ENCODE measurements at places on chromosomes 2 and 18.

GRCh38 chr18:23306822-23307221 is 146.3 kb upstream of the RIOK3 start:
- DNase-seq, result no peak

DNA sequence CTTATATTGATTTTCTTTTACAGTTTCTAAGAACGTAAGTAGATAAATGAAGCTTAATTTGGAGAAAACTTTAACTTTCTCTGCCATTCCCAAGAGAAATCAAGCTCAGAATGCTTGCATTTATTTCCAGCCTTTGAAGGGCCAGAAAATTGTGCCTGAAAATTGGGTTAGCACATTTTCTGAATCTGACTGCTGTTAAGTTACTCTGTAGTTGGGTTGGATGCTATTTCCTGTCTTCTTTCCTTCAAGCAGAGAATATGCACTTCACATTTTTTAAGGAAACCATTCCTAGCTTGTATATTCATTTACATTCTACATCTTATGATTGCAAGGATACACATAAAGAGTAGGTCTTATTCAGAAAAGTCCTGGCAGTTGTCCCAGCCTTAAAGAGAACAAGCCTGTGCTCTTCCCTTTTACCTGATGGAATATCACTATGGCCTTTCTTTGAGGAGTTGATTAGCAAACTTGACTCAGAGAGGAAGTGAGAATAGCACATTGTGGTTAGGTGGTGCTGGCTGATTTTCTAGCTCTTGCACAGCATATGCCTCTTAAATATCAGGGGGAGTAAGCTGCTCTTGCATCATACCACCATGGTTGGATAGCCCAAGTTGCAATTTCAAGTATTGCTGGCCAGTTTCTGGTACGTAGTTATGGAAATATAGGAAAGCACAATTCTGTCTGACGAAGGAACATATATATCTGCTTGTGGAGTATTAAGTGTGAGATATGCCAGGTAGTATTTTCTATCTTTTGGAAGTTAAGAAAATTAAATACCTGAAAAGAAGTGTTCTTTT is 133.7 kb downstream of the COMMD1 start:
- peak; percentile 92 for DNase-seq

DNA sequence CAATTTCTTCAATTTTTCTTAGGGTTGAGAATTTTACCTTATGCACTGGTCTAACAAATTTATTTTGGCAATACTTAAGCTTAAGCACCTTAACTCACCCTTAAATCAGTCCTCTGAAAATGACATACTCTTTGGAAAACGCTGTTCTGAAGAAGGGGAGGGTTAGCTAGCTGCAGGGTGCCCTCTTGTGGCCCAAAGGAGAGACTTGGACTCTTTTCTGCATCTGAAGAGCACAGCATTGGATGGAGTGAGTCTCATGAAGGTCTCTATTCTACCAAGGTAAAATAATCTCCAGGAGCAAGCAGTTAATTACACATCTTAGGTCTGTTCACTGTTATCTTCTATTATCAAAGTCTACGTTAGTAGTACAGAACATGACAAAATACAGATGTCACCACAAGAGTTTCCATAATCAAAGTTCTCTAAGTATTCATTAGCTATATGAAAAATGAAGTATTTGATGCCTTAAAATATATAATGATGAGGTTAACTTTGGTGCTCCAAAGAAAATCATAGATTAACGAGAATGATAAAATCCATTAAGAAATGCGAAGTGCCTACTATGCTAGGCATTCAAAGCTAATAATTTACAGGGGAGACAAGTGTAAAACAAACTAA is 24.4 kb downstream of the PUM2 start:
- peak; percentile 60 for DNase-seq

DNA sequence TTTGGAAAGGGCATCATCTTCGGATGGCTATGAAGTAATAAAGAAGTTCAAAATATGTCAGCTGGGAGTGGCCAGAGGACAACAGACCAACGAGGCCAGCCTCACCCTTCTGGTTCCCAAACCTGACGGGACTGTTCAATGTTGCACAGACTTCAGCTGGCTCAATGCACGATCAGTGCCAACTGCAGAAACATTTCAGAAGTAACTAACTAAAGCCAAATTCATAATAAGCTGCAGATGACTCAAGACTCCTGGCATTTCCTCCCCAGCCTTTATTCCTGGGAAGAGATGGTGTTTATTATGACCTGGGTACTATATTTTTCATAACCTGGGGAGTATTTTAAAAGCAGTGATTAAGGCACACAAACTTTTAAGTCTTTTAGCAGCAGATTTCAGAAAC is 3.8 kb upstream of the ATP6V1C2 start:
- DNase-seq, result peak; percentile 55

DNA sequence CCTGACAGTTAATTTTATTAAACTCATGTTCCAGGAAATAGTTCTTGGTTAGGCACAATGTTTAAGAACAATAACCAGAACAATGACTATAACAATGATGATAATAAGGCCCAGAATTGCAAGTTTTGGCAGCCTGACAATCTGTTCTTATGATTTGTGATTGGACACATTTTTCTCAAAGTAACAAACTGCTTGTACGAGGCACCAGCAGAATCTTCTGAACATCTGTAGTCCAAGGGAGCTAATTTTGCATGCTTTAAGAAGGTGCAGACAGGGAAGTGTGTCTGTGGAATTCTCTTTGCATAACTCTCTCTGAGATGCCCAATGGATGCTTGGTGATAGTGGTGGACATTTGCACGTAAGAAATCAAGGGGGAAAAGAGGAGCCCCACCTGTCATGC is 709.3 kb downstream of the SLC4A3 start:
- no peak for DNase-seq

- no peak for DNase-seq
Observed at GRCh38 chr2:226847511-226847910, 11.7 kb downstream of the RHBDD1 start.

DNA sequence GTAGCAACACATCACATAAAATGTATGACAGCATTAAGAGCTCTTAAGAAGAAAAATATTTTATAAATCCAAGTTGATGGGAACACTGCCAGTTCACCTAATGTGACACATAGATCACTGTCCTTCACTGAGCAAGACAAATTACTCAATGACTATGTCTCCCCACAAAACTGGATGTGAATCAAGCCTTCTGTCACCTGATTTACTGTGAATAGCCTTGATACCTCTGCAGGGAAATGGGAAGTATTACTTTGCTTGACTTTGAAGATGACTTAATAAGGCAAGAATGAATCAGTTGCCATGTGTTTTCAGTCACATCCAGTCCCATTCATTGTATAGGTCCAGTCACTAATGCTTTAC is 94.6 kb downstream of the NYAP2 start:
- DNase-seq, result peak; percentile 44

DNA sequence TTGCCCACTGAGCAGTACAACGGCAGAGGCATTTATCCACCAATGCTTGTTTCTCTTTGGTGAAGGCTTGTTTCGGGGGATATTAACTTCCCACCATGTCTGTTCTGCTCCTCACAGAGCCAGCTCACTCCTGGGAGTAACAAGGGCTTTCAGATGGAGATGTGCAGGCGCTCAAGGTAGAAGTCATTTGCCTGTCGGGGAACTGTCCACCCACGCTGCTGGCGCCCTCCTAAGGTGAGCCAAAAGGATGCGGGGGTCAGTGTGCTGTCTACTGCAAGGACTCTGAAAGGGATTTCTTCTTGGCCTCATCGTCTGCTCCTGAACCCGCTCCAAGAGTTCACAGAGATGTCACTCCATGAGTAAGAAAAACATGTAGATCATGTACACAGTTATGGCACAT is 57.0 kb upstream of the CYRIA start:
- DNase-seq, result no peak

DNA sequence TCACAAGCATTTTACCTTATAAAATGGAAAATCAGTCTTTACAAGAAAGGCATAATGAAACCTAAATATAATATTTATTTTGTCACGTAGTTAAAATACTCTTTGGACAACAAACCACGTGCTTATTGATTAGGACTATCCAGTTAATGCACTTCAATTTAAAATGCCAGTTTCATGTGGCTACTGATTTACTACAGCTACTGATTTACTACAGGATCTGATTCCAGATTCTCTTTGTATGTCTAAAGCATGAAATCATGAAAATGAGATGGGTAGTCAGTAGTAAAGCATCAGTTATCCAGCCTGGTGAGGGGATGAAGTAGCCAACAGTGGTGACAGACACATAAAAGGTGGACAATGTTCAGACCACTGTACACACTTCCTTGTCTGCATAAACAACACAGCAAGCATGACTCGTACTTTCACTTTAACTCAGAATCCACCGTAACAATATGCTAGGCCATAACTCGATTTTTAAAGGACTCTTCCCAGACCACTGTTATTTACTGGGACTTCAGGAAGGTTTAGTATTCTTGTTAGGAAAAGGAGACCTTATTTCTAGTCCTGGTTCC is 24.9 kb downstream of the ACAA2 start:
- DNase-seq, result peak; percentile 42

GRCh38 chr2:56960581-56960980 is 776.8 kb downstream of the CCDC85A start:
- no peak for DNase-seq

GRCh38 chr2:233079473-233079877 is 19.3 kb downstream of the INPP5D start:
- no peak for DNase-seq

GRCh38 chr18:40159141-40160017 is 1795.7 kb upstream of the PIK3C3 start:
- DNase-seq, result peak; percentile 56

DNA sequence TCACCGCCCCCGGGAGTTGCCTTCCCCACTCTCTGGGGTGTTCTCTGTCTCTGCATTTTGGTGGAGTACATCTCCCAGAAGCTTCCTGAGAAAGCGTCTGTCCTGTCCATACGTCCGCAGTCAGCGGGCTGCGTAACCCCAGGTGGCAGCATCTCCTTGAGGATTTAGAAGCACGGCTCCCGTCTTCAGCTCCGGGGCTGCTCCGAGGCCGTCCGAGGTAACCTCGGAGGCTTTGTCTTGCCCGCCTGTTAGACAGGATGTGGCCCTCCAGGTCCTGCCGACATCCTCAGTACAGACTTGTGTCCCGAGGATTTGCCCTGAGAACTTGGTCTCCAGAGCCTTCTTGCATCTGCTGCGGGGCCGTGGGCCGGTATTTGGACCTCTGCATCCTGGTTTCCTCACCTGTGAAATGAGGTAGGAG is 58.4 kb downstream of the CTDP1 start:
- no peak for DNase-seq

- DNase-seq, result no peak
Observed at GRCh38 chr2:84694088-84694622, 177.9 kb downstream of the DNAH6 start.

GRCh38 chr2:231168460-231169139 is 29.8 kb upstream of the ARMC9 start:
- DNase-seq, result no peak

DNA sequence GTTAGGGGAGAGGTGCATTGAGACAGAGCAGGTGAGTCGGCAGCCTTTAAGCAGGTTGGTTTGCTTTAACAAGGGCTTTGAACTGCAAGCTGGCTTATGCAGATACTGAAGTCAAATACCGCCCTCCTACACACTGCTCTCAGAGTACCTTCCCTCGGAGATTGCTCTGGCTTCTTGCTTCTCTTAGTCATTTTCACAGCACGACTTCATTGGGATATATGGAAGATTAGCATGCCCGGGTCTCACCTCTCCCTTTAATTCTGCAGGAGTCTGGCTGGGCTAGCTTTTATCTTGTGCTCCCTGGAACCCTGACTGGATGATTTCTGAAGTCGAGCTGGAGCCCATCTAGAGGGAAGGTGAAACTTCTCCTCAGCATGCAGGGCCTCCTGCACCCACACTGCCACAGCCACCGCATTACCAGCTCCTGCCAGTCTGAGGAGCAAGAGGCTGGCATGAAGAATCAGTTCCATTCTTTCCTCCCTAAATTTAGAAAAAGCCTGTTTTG is 395.5 kb upstream of the HNRNPA3 start:
- DNase-seq, result peak; percentile 6

DNA sequence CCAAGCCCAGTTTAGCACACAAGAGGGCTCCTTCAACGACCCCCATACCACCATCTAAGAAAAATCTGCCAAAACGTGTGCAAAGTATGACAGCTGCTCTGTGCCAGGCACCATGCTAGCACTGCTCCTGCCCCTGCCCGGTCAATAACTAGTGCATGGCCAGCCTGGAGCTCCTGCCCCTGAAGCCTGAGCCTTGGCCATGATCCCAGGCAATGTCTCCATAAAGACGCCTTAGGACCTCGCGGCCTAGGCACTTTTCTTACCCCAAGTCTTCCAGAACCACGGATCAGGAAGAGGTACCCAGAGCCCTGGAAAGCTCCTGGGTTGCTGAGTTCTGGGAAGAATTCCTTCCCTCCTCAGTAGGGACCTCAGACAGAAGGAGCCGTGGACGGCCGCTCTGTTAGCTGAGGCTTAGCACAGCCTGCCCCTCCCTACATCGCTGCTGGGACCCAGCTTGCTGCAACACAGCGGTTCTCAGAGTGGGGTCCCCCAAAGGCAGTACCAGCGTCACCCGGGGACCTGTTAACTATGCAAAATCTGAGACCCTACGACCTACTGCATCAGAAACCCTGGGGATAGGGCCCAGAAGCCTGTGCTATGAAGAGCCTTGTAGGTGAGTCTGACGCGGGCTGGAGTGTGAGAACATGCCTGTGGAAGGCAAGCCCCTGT is 117.8 kb upstream of the TWIST2 start:
- DNase-seq, result no peak

- no peak for DNase-seq
Observed at GRCh38 chr2:98744595-98744994, 13.7 kb upstream of the MGAT4A start.

DNA sequence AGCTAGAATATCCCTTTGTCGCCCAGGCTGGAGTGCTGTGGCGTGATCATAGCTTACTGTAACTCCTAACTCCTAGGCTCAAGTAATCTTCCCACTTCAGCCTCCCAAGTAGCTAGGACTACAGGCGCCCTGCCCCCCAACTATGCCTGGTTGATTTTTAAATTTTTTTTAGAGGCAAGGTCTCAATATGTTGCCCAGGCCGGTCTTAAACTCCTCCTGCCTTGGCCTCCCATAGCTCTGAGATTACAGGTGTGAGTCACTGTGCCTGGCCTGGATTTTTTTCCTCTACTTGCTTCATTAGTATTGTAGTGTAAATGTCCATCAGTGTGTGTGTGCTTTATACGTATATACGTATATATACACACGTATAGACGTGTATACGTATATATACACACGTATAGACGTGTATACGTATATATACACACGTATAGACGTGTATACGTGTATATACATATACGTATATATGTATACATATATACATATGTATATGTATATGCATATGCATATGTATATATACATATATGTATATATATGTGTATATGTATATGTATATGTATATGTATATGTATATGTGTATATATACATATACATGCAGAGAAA is 124.4 kb downstream of the DIS3L2 start:
- peak; percentile 62 for DNase-seq
